NCI-H1105 treated with DMSO at 0.1 percent for 48 hours (cell line): ENCODE measurements at places on chromosomes 5 and 9.
A peak's percentile ranks its signal among the peaks of the same experiment; 100 is the strongest.

GRCh38 chr5:41794471-41794870 is 75.8 kb downstream of the OXCT1 start:
- peak; percentile 15 for DNase-seq

GRCh38 chr5:173155912-173156311 is 11.6 kb downstream of the BNIP1 start:
- DNase-seq: no peak

GRCh38 chr5:172793577-172794488 is 22.8 kb upstream of the DUSP1 start:
- no peak for DNase-seq

GRCh38 chr9:131824155-131824594 is 84.3 kb upstream of the RAPGEF1 start:
- DNase-seq: no peak

DNA sequence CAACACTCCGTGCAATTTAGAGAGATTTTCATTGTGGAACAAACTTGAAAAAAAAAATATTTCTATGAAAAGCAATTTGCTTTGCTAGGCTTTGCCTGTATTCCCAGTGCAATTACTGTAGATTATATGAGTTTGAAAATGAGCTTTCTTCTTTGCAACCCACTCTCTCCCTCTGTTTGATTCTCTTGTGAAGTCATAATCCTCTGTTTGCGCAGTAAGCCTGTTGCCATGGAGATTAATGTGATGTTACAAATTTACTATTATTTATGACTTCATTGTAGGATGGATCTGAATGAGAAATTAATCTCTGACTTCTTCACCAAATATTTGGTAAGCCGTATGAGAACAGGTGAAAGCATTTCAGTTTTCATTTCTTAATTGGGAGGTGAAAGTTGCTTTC is 320.3 kb downstream of the SPATA31D1 start:
- DNase-seq: peak; percentile 34

DNA sequence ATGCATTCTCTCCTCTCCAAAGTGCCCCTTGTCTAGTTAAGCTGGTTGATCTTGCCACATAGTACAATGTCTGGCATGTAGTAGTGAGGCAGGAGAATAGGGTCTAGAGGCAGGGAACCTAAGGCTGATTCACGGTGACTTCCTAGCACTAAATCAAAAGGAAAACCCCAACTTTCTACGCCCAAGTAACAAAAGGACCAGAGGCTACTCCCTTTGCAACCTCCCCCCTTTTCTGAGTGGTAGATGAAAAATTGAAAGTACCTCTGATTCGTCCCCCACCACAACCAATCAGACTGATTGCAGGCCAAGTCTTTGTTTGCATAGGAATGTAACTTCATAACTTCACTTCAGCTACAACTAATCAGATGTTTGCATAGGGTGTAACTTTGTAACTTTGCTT is 278.8 kb downstream of the PSAT1 start:
- no peak for DNase-seq

GRCh38 chr5:17219006-17219422 is 1.6 kb downstream of the BASP1 start:
- no peak for DNase-seq

DNA sequence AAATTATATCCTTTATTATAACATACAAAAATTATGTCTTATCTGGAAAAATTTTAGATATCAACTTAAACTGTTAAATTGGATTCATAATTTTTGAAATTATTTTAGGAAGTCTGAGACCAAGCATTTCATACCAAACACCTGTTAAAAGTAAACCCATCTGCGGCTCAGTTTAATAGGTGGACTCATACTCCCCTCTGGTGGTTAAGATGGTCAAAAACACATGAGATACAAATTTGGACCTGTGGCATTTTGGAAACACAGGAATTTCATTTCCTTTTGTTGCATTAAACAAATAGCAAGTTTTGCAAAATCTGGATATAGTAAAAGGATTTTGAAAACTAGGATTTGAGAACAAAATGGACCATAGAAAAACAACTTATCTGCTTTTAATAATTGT is 53.7 kb downstream of the RGMB start:
- peak; percentile 38 for DNase-seq

DNA sequence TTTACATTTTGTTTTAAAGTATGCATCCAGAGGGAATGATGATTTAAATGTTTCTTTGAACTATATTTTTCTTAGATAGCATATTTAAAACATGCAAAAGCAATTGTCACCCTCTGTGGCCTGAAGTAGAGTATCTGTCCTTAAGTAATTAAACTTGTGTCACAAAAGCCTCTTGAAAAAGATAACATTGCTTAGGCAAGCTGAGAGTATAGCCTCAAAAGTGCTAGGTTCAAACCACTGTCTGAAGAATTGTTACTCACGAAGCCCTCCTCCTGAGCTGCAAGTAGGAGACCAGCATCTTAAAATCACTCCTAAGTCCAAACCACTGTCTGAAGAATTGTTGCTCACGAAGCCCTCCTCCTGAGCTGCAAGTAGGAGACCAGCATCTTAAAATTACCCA is 378.0 kb upstream of the PRR16 start:
- no peak for DNase-seq

DNA sequence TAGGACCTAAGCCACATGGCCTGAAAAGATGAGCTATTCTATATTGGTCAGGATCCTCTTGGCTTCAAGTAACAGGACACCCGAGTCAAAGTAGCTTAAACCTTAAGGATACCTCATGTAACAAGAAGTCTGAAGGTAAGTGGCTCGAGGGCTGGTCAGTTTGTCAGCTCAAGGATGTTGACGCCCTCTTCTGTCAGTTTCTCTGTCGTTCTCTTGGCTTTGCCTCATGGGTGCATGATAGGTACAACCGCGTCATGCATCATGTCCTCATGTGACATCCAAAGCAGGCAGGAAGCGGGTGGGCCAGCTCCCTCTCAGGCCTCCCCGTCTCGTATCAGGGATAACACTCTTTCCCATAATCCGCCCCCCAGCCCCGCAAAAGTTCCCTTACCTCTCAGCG is 22.1 kb upstream of the TCERG1 start:
- DNase-seq: no peak

DNA sequence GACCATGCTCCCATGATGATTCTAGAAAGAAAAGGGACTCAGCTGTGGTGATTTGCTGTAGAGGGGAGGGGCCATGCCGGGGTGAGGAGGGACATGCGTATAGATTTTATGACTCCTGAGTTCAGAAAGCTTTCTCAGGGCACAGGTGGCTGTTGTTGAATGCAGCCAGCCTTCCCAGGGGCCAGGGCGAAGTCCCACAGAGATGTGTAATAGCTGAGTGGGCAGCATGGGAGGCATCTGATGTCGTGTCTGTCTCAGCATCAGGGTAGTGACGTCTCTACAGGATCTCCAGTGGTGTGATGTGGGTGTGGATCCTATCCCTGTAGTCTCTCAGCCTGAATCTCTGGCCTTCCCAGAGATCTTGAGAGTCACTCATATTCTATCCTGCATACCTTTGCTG is 7.8 kb upstream of the BOD1 start:
- DNase-seq: no peak
